ENCODE measurements at places on chromosomes 2 and 18.

GRCh38 chr2:151654085-151654484 lies 80.2 kb downstream of the NEB start:
- no peak for DNase-seq

DNA sequence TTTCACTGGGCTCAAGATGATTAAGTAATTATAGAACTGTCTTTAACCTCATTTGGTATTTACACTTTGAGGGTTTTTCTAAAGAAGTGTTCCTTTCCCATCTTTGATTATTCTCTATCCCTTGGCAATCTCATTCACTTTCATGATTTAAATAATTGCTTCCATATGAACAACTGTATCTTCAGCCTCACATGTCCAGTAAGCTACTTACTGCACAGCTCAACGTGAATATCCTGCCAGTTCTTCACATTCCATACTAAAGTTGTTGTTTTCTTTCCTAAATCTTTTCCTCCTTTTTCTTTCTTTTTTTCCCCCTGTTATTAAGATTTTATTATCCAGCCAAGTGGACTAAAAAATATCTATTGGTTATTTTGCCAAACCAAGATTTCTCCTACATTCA lies 37.7 kb downstream of the ZC3H15 start:
- no peak for DNase-seq

DNA sequence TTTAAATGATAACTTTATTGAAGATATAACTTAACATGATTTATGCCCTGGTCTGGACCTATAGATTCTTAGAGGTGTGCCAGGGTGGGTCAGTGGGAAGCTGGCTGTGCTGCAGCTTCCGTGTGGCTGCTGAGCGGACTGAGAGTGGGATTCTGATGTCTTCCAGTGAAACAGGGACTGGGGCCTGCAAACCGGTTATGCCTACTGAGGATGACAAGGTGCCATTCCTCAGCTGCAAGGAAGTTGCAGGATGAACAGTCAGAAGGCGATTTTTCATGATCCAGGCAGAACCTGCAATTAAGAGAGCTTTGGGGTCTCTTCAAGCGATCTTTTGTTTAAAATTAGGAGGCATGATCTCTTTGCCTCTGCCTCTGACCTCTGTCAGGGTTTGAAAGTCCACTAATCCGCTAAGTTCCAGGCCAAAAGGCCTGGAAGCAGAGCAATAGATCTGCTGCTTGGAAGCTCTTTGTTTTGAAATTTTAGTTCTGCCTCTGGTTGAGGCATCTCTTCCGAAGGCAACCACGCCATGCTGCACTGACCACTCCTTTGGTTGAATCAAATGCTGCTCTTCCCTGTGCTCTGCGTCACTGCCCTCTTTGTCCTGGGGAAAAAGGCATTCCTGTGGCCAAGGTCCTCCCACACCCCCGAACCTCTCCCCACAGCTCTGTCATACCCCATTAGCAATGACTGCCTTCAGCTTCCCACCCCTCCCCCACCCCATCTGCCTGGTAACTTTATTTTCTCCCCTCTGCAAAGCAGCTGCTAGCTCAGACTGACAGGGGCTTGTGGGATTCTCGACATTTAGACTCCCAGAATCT lies 2.0 kb downstream of the TMEM169 start:
- DNase-seq: no peak

GRCh38 chr2:27451095-27451494 lies 8.9 kb downstream of the KRTCAP3 start:
- DNase-seq: no peak

GRCh38 chr2:191126386-191127085 lies 24.3 kb downstream of the STAT4 start:
- DNase-seq: no peak

GRCh38 chr2:233223059-233223894 lies 28.2 kb upstream of the ATG16L1 start:
- no peak for DNase-seq

GRCh38 chr18:32378705-32379104 lies 92.0 kb downstream of the GAREM1 start:
- DNase-seq: no peak

- no peak for DNase-seq
Measured at GRCh38 chr2:192087398-192087958, 107.3 kb downstream of the TMEFF2 start.

GRCh38 chr2:38650717-38651116 lies 15.2 kb upstream of the GALM start:
- DNase-seq: no peak

GRCh38 chr2:221042926-221043325 lies 529.2 kb downstream of the EPHA4 start:
- no peak for DNase-seq

DNA sequence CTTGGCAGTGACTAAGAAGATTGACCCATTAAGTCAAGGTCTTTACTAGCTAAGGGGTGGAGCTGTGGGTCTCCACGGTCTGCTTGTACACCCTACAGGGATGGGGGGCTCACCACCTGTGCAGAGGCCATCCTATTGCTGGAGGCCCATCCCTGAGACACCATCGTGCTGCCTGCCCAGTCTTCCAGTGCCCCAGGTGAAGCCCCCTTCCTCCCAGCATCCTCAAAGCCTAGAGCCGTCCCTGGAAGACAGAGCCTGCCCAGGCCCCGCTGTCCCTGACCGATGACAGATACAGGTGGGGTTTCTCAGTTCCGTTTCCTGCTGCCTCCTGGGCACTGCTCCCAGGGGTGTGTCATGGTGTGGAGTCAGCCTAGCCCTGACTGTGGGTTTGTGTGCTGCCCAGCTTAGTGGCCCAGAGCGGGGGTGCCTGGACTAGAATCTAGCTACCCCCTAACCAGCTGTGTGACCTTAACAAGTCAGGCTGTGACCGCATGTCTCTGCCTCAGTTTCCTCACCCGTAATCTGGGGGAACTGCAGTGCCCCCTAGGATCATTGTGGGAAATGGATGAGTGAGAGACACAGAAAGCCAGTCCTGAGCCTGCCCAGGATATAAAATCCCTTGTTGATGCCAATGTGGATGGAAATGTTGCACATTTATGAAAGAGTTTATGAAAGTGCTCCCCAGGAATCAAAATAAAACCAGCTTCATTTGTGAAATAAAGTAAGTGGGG lies 2.0 kb downstream of the OTOS start:
- no peak for DNase-seq
